ENCODE measurements at places on chromosomes 11 and 22.

DNA sequence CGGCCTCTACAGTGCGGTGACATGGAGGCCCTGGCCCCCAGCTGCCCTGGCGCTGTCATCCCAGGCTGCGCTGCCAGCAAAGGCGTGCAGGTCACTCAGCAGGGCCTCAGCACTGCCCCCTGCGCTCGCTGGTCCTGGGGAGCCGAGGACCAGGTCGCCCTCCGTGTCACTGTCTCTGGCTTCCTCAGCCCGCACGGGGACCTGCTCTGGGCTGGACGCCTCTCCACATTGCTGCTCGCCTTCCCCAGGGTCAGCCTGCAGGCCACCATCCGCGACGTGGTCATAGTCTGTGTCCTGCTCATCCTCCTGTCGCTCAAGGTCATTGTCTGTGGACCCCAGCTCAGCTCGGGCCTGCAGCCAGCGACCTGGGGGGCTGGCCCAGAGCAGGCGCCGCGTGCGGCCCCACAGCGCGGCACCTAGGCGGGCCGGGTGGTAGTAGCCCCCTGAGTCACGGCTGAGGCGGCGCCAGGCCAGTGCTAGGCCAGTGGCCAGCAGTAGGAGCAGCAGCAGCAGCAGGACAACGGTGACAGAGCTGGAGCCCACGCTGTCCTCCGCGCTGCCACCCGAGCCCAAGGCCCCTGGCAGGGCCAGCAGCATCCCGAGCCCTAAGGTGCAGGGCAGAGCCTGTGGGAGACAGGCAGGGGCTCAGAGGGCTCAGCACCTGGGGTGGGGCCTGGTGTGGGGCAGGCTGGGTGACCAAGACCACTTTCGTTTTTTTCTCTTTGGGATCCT, 1.6 kb downstream of the PTPRCAP start:
- DNase-seq = no peak

DNA sequence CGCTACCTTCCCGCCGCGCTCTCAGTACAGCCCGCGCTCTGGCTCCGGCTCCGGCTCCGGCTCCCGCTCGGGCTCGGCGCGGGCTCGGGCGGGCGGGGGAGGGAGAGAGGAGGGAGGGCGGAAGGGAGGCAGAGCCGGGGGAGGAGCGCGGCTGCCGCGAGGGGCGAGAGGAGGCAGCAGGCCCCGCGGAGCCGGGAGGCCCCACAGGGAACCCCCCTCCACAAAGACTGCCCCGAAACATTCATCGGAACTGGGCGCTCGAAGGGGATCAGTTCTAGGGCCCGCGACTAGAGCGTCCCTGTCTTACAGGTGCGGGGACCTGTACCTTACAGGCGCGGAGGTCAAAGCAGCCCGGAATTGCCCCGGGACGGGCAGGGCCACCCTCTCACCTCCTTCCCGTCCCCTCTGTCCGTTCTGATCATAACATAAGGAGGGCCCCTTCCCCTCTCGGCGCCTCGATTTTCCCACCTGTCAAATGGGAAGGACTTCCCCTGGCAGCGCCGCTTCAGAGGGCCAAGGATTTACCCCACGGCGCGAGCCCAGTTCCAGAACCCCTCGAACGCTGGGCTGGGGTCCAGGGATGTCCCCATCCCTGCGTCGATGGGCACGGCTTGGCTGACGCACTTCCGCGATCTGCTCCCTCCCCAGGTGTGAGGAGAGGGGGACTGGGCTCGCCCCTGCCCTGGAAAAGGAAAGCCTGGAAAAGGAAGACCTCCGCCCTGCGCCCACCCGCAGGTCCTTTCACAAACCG, at the start of gene SHISA8:
TSS of gene SHISA8 (minus strand) at position 40 of the 751 bp plus-strand sequence. CDS start 407 bp downstream, outside the sequence.
- DNase-seq = peak; percentile 27

DNA sequence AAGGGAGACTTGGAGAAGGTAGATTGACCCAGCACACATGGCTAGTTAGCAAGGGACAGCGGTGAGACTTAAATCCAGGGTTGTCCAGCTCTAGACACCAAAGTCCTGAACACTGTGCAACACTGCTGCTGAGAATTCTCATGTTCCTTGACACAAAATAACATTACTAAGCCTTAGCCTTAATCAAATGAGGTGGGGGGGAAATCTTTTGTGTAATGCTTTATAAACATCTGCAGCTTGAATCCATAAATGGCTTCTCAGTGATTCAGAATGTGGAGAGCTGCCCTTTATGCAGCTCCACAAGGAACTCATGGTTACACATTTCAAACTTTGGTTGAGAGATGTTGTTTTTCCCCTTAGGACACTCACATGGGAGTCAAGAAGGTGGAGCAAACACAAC, 80.0 kb downstream of the CD44 start:
- DNase-seq = peak; percentile 59

- no peak for DNase-seq
These were observed 5.8 kb downstream of the IGF2 start for GRCh38 chr11:2133241-2134021.

- DNase-seq = no peak
These were observed 89.5 kb downstream of the KCNQ1 start for GRCh38 chr11:2534134-2534956.

- DNase-seq = no peak
These were observed 31.3 kb upstream of the WNT7B start for GRCh38 chr22:46008291-46008690.

DNA sequence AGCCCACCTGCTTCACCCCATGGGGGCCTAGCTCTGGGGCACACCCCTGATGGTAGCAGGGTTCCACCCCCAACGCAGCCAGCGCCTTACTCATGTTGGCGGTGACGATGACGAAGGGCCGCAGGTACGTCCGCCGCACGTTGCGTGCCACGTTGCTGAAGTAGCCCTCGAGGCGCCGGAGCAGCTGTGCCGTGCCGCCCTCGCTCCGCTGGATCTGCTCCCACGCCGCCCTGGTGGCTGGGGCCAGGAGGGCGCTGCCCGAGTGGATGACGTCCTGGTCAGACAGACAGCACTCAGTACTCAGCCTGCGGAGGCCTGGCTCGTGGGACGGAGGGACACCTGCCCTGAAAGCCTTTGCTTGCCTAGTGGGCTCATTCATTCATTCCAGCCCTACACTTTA, 50.8 kb downstream of the TRMU start:
- DNase-seq = no peak

GRCh38 chr22:44714703-44715350, 12.8 kb downstream of the PRR5 start:
- no peak for DNase-seq

DNA sequence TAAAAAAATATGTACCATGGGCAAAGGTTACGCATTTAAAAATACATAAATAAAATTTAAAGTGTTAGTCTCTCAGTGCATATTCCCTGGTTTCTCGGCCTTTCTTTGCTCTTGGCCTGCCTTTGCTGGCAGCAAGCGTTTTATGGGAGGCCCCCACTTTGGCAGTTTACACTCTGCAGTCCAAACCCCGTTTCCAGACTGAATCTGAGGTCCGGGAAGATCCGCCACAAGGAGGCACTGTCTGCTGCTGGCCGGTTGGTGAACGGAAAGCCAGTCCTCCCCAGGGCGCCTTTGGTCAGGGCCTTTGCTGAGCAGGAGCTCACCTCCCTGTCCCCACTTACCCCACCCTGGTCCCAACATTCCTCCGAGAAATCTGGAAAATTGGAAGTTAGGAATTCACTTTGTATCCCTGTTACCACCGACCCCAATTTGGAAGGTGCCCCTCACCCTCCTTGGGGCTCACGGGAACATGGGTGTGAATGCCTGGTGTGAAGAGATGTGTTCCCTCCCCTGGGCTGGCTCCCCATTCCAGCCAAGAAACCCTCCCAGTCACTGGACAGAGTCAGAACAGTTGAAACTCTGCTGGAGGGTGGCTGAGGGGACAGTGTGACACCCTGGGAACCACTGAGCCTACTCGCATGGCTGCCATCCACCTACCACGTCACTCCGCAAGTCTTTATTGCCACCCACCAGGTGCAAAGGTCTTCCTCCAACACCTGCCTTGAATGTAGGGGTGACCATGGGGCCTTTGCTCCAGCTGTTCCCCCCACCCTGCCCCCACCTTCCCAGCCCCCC, 9.4 kb upstream of the SF1 start:
- DNase-seq = peak; percentile 32

- DNase-seq = no peak
These were observed 69.3 kb downstream of the MICAL3 start for GRCh38 chr22:17954860-17955587.

GRCh38 chr22:20186871-20187546, 36.2 kb upstream of the CCDC188 start:
- no peak for DNase-seq

GRCh38 chr11:70109006-70109405, 30.9 kb downstream of the ANO1 start:
- DNase-seq = peak; percentile 70

GRCh38 chr22:40024201-40025061, 29.7 kb downstream of the FAM83F start:
- peak; percentile 47 for DNase-seq

- DNase-seq = no peak
These were observed 535.1 kb downstream of the TMEM135 start for GRCh38 chr11:87572881-87573280.

DNA sequence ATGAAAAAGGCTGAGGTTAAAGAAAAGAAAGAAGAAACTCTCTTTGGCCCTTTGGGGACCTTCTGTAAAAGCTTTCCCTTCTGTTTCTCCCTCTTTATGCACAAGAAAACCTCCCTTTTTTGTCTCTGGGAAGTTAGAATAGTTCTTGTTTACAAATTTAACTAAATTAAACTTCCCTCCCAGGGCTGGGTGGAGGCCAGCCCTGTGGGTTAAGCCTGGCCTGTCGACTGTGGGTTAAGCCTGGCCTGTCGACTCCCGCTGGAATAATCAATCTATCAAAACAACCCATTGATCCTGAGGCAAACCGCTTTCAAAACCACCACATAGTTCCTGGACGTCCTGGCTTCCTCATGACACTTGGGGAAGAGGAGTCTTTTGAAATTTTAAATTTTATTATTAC, 1.2 kb upstream of the DRG1 start:
- no peak for DNase-seq

- peak; percentile 67 for DNase-seq
These were observed 48.2 kb downstream of the MORC2 start for GRCh38 chr22:30920407-30920806.

GRCh38 chr22:40189997-40190396, 12.3 kb downstream of the TNRC6B start:
- no peak for DNase-seq

DNA sequence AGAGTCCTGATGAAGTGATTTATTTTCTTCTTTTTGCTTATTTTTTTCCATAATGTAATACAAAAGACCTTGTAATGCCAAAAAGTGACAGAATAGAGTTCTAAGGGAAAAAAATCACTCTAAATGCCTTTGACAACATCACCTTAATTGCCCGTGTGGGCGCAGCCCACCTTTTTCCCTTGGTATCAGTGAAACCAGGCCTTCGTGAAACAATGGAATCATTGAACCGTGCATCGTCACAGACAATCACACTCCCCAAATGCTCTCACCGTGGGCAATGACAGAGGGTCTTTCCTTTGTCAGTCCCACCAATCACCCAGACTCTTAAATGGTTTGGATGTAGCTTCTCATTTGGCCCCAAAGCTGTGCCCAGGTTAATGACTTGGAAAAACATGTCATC, 9.6 kb upstream of the SLC6A5 start:
- no peak for DNase-seq

DNA sequence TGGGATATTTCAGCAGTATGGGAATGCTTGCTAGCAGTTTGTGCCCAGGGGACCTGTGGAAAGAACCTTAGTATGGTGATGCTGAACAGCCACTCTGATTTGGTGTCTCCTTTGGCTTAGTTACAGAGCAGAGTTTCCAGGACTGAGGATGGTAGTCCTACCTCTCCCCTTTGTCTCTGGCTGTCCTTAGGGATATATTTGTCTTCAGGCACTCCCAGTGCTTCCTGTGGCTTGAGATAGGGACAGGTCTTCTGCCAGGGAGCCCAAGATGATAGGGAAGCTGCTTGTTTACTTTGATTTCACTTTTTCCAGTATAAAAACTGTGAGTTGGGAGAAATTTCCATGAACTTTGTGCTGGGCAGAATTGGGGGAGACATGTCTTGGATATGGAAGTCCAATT, 28.2 kb downstream of the ANKRD42 start:
- DNase-seq = no peak

DNA sequence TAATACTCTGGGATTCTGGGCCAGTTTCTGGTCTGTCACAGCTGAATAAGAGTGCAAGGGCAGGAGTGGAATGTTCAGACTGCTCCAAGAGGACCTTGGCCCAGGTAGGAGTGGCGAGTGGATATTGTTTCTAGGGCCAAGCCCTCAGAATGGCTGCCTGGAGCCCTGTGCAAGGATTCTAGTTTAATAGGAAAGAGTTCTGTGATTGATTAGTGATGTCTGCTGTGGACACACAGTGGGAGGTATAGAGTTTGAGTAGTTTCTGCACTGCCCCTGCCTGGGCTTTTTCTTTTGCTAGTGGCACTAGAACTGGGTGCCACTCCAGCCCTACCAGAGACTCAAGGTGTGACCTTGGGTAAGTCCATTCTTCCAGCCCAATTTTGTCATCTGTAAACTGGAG, 9.7 kb upstream of the MPPED1 start:
- DNase-seq = no peak

DNA sequence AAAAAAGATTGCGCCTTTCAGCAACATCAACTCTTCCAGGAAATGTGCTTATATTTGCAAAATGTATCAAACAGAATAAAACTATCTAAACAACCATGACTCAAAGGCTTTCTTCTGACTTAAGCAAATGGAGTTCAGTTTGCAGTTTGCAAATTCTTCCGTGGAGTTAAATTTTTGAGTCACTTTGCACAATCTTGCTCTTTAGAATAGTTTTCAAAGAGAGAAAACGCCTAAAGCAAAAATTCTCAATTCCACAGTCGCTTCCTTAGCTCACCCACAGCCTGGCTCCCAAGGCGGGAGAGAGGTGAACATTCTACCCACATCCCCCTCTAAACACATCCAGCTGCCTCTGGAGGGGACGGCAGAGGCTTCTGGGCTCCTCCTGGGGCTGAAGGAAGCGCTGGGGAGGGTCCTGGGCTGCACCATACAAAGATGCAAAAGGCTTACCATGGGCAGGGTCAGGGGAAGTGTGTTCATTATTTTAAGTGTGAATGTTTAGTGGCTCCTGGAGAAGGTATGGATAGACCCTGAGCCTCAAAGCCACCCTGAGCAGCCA, 1487.3 kb downstream of the TBC1D22A start:
- no peak for DNase-seq

DNA sequence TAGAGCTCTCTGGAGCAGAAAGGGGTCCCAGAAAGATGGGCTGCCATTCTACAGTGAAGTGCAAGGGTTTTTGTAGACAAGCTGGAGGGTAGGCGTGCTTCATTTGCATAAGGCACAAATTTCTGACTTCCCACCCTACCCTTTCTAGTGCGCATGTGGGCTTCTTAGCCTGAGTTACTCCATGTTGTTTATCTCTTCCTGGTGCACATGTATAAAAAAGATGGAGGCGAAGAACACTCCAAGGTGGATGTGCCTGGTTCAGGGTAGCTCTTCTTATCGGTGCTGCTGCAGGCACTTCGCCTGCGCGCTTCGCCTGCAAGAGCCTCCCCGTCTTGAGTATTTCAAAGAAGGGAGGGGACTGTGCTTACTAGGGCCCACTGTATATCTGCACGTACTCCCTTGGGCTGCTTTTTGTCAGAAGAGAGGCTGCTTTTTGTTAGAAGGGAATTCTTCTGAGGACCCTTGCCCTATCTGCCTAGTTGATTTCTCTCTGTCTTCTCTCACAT, 1047.3 kb upstream of the CNTN5 start:
- no peak for DNase-seq

- DNase-seq = no peak
These were observed 66.5 kb upstream of the CLDN5 start for GRCh38 chr22:19590696-19591095.

Measured in astrocyte of the spinal cord (primary cell).